ENCODE measurements at places on chromosomes 12 and 14. TPM values are rescaled to one million over a fixed set of nuclear protein-coding genes. Genes with fewer than 3 reads are reported as not detected.

- no peaks in the 10 kb centered on the region for H3K36me3 ChIP-seq
- H3K4me1 ChIP-seq, result no peaks in the 10 kb centered on the region
- no peak for DNase-seq
- no peak overlapping the region for H3K27ac ChIP-seq
- H3K27me3 ChIP-seq, result no peaks in the 10 kb centered on the region
- no peak overlapping the region for H3K4me3 ChIP-seq
Observed at GRCh38 chr14:32820181-32820580, 118.5 kb upstream of the NPAS3 start.

GRCh38 chr14:94019329-94019728 is 6.8 kb upstream of the OTUB2 start:
- H3K27ac ChIP-seq, result no peak overlapping the region
- DNase-seq, result no peak
- no peaks in the 10 kb centered on the region for H3K4me1 ChIP-seq
- peaks cover 22% of the 10 kb centered on the region for H3K27me3 ChIP-seq

- no peak for DNase-seq
- no peak overlapping the region for H3K27ac ChIP-seq
- no peak overlapping the region for H3K4me3 ChIP-seq
- no peaks in the 10 kb centered on the region for H3K36me3 ChIP-seq
- no peaks in the 10 kb centered on the region for H3K4me1 ChIP-seq
Observed at GRCh38 chr14:104092931-104093365, 7.4 kb downstream of the ASPG start.

Gene FAM222A
- 0.89 TPM for total RNA-seq

- no peaks in the 10 kb centered on the region for H3K27me3 ChIP-seq
- H3K27ac ChIP-seq, result no peak overlapping the region
- peaks cover 25% of the 10 kb centered on the region for H3K4me1 ChIP-seq
- no peaks in the 10 kb centered on the region for H3K36me3 ChIP-seq
- no peak overlapping the region for H3K4me3 ChIP-seq
Observed at GRCh38 chr14:65277580-65278270, 134.8 kb upstream of the FUT8 start.

GRCh38 chr12:54230555-54230954 is 41.8 kb upstream of the SMUG1 start:
- H3K4me1 ChIP-seq, result peaks cover 21% of the 10 kb centered on the region
- no peak overlapping the region for H3K4me3 ChIP-seq
- no peaks in the 10 kb centered on the region for H3K27me3 ChIP-seq
- H3K27ac ChIP-seq, result peak overlapping the region; percentile 90
- no peaks in the 10 kb centered on the region for H3K36me3 ChIP-seq
- DNase-seq, result no peak
